ENCODE measurements at places on chromosomes 2 and 18.

- no peak for DNase-seq
These were observed 2.3 kb downstream of the DGUOK start for GRCh38 chr2:73928963-73929347.

GRCh38 chr2:209376686-209377085, 47.2 kb upstream of the MAP2 start:
- DNase-seq: no peak

GRCh38 chr18:36769611-36770314, 59.0 kb downstream of the TPGS2 start:
- no peak for DNase-seq

- no peak for DNase-seq
These were observed 74.6 kb upstream of the FOSL2 start for GRCh38 chr2:28318023-28318422.

DNA sequence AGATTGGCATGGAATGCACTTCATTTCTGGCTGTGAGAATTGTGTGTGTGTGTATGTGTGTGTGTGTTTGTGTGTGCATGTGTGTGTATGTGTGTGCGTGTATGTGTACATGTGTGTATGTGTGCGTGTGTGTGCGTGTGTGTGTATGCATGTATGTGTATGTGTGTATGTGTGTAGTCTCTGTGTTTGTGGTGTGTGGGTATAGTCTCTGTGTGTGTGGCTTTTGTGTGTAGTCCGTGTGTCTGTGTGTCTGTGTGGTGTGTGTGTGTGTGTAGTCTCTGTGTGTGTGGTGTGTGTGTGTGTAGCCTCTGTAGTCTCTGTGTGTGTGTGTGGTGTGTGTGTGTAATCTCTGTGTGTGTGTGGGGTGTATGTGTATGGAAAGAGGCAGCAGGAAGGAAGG, 247.3 kb upstream of the SOX11 start:
- DNase-seq: no peak

- no peak for DNase-seq
These were observed 35.4 kb upstream of the FSHR start for GRCh38 chr2:49189512-49190225.

DNA sequence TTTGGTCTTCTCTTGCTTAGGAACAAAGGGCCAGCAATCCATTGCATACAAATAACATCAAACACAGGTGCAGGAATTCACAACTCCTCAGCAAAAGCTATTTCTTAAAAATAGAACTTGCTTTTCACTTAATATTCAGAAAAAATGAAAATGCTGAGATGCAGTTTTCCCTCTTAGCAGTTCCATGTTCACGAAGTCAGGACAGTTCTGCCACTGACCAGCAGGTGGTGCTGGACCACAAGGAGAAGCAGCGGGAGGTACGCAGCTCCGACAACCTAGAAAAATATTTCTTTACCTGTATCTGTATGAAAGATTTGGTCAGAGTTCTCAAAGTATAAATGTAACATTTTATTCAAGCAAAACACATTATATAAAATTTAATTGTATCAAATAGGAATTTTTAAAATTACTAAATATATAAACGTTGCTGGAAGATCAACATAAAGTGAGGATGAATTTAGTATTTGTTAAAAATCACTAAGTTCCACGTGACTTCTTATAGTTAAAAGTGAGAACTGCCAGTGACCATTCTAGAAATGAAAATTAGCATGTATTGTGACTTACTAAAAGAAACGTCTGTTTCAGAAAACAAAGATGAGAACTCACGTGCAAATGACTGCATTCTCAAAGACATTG, 48.8 kb downstream of the ADNP2 start:
- peak; percentile 53 for DNase-seq

DNA sequence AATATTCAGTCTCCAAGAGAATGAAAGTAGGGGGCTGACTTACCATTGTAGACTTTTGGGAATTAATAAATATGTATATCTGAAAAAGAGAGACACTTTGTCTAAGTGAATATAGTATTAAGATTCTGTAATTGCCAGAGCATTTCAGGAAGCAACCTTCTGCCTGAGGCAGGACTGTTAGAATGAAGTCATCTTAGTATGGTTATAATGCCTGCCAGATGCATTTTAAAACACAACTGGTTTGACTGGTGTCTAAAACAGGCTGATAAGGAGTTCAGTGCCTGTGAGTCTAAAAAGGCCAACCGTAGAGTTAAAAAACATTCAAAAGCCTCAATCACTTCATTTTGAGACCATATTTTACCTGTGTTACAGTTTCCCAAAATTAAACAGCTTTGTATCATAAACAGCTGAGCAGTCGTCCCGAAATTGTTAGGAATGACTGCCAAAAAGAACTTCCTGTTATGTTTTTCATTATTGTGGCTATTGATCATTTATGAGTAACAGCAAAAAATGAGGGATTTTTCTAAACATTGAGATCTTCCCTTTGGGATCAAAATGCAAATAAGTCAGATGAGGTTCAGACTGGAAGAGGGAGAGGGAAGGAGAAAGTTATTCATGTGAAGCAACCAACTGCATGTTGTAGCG, 443.9 kb downstream of the PID1 start:
- no peak for DNase-seq
